ENCODE measurements at places on chromosomes 4 and X. TPM values are rescaled to one million over a fixed set of nuclear protein-coding genes. Genes with fewer than 3 reads are reported as not detected.
A peak's percentile ranks its signal among the peaks of the same experiment; 100 is the strongest.

Gene PDZD11
- polyA plus RNA-seq, result 79.3 TPM

Gene THOC2
- 24.4 TPM for polyA plus RNA-seq

Gene SLITRK2
- not detected for polyA plus RNA-seq

Gene C4orf33
- 8.7 TPM for polyA plus RNA-seq

Gene TEC
- polyA plus RNA-seq, result 0.06 TPM

Gene MTCP1
- 13.5 TPM for polyA plus RNA-seq

Gene SSX1
- not detected for polyA plus RNA-seq

DNA sequence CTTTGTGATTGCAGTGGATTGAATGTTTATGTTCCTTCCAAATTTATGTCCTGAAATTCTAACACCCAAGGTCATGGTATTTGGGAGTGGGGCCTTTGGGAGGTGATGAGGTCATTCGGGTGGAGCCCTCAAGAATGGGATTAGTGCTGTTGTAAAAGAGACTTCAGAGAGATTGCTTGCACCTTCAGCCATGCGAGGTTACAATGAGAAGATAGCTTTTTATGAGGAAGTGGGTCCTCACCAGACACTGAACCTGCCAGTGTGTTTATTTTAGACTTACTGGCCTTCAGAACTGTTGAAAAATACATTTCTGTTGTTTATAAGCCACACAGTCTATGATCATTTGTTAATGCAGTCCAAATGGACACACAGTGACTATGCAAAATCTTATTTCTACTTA is 161.0 kb upstream of the GPRIN3 start:
- DNase-seq, result no peak

GRCh38 chrX:4935401-4935800 is 1222.0 kb upstream of the PRKX start:
- DNase-seq, result no peak

DNA sequence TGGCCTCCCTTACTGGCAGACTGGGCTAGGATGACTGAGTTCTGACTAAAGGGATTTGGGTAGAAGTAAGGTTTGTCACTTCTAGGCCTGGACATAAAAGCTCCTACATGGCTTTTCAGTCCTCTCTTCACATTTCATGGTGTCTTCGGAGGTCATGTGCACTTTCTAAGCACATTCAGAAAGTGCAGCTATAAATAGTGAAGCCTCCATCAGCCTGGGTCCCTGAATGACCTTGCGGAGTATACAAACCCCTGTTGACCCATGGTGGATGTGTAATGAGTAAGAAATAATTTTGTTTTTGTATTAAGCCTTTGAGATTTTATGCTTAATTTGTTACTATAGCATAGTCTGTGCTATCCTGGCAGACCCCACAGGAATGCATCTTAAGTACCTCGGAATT is 154.0 kb downstream of the STOX2 start:
- no peak for DNase-seq

DNA sequence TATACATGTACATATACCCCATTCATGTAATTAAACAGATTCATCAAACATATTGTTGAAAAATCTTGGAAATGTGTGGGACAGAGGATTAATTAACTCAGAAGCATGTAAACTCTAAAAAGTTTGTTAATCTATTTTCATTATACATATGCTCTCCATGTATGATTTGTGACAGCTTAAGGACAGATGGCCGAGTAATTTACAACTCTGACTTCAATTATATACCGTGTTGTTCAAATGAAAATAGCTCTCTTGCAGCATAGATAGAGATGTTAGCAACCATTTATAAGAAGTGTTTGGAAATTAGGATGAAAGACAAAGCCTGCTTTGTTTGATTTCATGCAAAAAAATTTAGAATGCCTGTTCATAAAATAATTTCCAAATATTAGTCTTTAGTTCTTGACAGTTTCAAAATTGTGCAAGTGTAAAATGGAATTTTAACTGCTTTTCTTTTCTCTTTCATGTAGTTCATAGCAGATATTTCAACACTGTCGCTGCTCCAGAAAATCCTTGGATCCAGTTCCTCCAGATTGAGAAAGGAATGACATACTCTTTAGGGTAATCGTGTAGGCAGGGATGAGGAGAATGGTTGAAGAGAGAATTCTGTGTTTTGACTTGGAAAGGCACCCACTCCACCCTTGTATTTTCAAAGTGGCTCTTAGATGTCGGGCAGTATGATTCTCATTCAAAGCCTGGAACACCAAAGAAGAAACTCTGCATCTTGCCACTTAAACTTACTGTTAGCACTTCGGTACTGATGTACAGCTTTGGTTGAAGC is 23.1 kb downstream of the AFF2 start:
- DNase-seq, result no peak

DNA sequence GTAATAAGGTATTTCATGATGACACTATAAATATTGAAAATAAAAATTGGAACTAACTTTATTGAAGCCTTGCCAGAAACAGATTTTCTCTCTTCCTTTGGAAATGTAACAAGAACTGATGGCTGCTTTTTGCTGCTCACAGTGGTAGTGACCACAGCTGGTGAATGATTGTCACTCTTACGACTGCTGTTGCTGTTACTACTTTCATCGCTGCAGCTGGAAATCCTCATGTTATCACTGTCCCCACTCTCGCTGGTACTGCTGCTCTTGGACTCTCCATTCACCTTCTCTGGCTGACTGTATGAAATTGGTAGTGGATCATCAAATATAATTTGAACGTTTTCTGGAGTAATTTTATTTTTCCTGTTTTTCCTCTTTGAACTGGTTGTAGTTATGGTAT is 28.5 kb upstream of the COX18 start:
- no peak for DNase-seq

DNA sequence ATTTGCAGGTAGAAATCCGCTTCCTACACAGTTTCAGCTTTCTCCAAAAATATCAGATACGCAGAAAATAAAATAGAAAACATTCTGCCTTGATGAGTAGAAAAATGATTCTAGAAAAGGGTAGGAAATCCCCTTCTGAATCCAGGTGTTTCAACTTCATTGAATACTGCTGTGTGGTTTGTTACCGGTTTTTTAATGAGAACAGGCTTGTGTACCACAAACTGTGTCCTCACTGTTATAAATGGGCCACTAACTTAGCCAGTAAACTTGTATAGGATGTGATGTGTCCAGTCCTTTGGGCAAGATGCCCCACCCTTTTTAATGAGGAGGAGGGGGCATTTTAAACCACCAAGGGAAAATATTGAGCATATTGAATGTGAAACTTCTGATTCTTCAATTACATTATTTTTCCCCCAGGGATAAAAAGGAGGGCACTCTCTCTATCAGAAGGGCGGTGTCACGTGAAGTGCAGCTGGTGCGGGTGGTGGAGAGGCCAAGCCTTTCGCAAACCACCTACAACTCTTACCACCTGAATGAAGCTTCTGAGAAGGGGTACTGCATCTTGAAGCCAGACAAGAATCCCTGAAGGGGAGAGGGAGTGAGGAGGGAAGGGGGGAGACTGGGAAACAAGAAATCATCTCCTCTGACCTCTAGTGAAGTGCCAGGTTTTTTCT is 4.5 kb downstream of the CXXC4 start:
- no peak for DNase-seq

DNA sequence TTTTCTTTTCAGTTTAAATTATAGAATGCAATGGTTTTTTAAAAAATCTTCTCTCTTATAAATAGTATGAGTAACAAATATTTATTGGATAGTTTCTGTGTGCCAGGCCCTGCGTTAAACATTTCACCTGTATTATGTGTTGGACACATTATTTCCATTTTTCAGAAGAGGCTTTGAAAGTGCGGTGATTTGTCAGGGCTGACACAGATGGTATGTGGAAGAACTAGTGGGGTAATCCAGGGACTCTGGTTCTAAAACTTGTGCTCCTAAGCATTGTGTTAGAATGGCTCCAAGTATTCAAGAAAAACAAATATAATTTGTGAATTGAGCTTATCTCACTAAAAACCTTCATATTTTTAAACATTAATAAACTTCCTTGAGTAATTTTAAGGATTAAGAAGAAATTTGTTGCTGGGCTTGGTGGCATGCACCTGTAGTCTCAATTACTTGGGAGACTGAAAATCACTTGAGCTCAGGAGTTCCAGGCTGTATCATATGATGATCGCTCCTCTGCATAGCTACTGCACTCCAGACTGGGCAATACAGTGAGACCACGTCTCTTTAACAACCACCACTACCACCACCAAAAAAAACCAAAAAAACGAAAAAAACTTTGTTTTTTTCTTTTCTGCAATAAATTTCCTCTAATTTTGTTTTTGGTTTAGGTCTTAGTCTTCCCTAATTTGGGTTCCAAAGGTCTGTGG is 40.0 kb downstream of the RAPGEF2 start:
- DNase-seq, result no peak

- DNase-seq, result no peak
Observed at GRCh38 chrX:1511829-1512228, 25.2 kb downstream of the P2RY8 start.

GRCh38 chr4:175066923-175067627 is 148.9 kb downstream of the ADAM29 start:
- no peak for DNase-seq

DNA sequence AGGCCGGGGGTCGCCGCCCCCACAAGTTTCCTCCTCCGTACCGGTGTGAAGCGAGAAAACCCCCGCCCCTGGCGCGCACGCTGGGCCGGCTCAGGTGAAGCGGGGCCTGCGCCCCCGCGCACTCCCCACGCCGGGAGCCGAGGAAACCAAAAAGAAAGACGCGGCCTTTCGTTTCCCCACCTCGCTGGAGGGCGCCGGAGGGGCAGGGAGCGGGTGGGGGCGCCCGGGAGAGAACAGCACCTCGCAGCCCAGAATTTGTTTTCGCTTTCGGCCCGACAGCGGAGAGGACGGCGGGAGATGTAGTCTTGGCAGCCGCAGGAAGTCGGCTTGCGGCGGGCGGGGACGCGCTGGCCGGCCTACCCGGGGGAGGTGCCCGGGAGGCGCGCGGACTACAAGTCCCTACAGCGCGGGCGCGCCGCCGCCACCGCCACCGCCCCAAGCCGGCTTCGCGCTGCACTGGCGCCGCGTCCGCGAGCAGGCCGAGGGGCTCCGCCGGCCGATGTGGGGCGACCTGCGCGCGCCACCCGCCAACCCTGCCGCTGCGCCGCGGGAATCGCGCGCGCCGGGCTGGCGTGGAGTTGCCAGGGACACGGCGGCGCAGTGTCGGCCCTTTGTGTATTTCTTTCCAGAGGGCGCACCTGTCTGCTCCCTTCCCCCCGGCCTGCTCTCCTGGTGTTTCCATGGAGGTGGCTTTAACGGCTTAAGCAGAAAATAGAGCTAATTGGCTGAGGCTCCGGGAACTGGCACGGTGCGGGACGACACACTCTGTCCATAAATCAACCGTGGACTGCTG is at the start of gene OTUD4:
Gene OTUD4, minus strand, starts transcription at position 292 of the 793 bp plus-strand sequence. CDS start 616 bp downstream, outside the sequence.
- DNase-seq, result peak; percentile 77

- peak; percentile 74 for DNase-seq
Observed at GRCh38 chrX:84735025-84735424, 232.8 kb upstream of the HDX start.

DNA sequence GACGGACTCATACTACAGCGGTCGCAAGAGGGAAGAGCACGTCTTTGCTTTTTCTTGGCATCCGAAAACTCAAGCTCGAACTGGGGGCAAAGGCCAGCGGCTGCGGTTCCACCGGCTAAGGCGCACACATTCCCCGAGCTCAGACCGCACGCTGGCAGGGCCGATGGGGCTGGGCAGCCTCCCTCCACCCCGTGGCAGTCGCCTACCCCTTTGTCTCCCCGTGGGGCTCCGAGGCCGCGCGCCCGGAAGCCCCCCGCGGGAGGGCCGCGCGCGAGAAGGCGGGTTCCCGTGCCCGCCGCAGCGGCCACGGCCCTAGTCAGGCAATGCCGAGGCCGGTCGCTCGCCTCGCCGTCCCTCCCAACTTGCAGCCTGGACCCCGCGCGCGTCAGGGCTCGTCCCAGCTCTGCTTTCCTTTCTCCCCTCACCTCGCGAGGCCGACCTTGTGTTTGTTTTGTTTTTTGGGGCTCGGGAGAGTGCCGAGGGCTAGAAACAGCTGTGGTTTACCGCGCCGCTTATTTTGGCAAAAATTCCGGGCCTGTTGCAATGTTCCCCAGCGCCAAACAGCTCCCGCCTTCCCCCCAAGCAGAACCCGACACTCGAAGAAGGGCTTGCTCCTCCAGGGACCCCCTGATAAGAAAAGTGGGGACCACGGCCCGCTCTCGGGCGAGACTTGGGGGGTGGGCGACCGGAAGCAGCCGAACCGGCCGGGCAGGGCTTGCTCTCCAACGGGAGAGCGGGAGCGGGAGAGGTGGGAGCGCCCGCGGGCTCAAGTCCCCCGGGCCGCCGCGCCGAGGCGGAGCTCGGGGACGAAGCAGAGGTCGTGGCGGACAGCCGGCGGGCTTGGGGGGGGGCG is 561 bp upstream of the N4BP2 start:
- DNase-seq, result peak; percentile 51

GRCh38 chrX:131402124-131402811 is 113.2 kb upstream of the IGSF1 start:
- no peak for DNase-seq
